ENCODE measurements at places on chromosomes 1 and 21. TPM values are rescaled to one million over a fixed set of nuclear protein-coding genes. Genes with fewer than 3 reads are reported as not detected.

GRCh38 chr1:101216623-101217022 lies 20.2 kb upstream of the S1PR1 start:
- peak; percentile 33 for DNase-seq

DNA sequence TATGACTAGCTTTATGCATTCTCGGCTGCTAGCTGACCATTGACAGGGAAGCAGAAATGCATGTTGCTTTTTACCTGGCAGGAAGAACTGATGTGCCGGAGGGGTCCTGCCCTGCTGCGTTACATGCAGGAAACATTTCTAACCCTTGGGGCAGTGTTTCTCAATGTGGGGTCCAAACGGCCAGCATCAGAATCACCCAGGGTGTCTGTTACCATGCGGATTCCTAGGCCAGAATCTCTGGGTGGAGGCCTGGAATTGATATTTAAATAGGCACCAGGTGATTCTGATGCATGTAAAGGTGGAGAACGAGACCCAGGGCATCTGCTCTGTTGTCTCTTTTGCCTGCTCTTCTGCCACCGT lies 182.7 kb downstream of the PCP4 start:
- no peak for DNase-seq

DNA sequence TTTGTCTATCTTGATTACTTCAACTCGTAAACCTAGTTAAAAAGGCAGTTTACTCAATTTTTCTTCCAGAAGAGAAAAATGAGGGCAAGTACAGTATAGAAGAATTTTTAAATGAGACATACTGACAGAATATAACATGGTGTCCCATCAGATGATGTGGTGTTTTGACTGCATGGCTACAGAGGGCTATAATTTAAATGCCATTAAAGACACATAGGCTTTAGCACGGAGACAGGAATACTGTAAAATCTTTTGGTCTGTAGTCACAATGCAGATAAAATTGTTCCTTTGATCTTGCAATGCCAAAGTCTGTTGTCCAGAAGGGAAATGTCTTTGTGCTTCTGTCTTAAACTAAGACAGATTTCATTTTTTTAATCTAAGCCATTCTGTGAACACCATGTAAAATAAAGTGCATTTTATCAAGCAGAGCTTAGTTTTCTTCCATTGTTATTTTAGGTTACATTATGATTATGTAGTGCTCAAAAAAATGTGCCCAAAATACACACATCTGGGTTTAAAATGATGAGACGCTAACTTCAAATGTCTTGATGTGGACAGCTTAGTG lies 249.6 kb downstream of the PTPRC start:
- DNase-seq = no peak

- DNase-seq = no peak
Observed at GRCh38 chr1:25031966-25032667, 102.0 kb upstream of the RUNX3 start.

- no peak for DNase-seq
Observed at GRCh38 chr1:93440272-93440671, 7.6 kb upstream of the FNBP1L start.

DNA sequence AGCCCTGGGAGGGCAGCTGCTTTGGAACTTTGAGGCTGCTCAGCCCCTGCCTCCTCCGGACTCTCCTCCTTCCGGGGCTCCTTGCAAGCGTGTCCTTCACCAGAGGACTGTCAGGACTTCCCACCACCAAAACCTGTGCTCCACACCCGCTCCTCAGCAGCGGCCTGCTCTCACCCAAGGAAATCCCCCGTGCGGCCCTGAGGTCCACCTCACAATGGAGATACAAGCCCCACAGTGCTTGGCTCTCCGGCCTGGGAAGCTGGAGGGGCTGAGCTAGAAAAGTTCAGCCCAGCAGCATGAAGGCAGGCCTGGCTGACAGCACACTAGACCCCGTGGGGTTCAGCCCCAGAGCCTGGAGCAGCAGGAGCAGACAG lies 33.6 kb downstream of the PGBD5 start:
- no peak for DNase-seq

DNA sequence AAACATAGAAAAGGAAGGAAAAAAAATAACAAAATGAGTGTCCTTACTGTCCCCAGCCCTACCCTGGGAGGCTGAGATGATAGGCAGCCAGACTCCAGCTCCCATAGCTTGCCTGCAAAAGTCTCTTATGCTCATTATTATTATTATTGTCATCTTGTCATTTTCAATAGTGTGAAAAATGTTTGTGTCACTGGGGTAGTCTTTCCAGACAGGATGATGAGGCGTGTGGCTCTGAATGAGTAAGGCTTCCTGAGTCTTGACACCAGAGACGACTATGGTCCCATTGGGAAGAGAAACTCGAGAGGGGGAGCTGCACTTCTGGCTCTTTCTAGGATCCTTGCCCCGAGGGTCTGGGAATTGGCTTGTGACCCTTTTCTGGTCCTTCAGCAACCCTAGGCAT lies 1.1 kb upstream of the CYB561D1 start:
- no peak for DNase-seq

LAD1 gene
- 96.4 TPM for polyA plus RNA-seq
